ENCODE measurements at places on chromosomes 5 and 9.

GRCh38 chr5:138029501-138029900 is 3.4 kb downstream of the FAM13B start:
- no peak for DNase-seq

GRCh38 chr9:130298662-130299279 is 33.2 kb downstream of the HMCN2 start:
- no peak for DNase-seq

GRCh38 chr5:150567031-150567717 is 59.2 kb downstream of the NDST1 start:
- peak; percentile 92 for DNase-seq

GRCh38 chr5:36755342-36755741 is 121.2 kb upstream of the NIPBL start:
- no peak for DNase-seq

GRCh38 chr5:9437741-9438240 is 108.1 kb downstream of the SEMA5A start:
- peak; percentile 89 for DNase-seq

DNA sequence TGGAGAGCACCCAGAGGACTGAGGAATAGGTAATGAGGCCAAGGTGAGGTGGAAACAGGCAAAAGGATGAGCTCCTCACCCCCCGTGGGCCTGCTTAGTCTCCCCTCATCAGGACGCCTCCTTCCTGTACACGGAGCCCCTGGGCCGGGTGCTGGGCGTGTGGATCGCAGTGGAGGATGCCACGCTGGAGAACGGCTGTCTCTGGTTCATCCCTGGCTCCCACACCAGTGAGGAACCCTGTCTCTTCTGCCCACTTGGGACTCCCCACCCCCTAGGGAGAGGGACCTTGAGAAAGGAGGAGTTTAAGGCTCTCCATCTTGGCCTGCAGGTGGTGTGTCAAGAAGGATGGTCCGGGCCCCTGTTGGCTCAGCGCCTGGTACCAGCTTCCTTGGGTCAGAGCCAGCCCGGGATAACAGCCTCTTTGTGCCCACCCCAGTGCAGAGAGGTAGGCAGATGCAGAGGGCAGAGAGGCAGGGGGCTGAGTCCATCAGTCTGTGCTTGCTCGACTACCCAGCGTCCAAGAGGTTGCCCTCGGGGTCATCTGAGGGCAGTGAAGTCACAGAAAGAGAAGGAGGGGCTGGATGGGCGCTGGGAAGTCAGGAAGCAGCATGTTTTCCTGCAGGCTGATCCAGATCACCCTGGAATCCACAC is 7.0 kb downstream of the DOLK start:
- no peak for DNase-seq

GRCh38 chr5:140989254-140990020 is 23.2 kb downstream of the PCDHAC2 start:
- no peak for DNase-seq

Measured in astrocyte (in vitro differentiated cells and primary cell).